ENCODE measurements at places on chromosomes 16 and 17. TPM values are rescaled to one million over a fixed set of nuclear protein-coding genes. Genes with fewer than 3 reads are reported as not detected.

Gene SRL
- not detected for total RNA-seq

Gene ITGB4
- 1.8 TPM for total RNA-seq

Gene KRT25
- not detected for total RNA-seq

Gene KRTAP1-5
- total RNA-seq: not detected

DNA sequence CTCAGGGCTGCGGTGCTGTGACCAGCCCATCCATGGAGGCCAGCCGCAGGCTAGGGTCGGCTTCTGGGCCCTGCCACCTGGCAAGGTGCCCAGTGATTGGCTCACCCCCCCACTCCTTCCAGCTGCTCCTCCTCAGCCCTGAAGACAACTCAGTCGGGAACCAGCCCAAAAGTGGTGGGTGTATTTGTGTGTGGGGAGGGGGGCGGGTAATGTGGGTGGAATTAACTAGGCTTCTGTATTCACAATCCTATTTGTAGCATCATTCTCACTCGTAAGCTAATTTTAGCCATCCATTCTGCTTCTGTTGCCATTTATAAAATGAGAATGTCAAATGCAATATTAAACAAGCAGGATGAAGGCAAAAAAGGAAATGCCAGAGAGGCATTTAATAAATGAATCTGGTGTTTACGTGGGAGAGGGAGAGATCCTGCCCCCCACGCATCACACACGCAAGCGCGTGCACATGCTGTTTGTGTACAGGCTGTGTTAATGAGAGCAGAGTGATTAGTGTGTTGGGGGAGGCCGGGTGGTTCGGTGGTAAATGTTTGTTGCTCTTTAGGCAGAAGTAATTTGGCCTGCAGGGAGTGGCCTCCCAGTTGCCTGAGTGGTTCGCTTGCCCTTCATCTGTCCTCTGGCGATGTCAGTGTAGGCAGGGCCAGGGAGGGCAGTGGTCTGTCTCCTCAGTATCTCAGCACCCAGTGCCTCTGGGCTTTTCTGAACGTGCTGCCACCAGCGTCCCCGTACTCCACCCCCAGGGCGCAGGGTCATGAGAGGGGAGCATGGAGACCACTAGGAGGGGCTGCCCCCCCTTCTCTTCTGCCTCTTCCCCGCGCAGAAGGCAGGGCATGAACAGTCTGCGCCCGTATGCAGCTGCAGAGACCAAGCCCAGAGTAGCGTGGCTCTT is 140.1 kb downstream of the CCDC182 start:
- peaks cover 13% of the 10 kb centered on the region for H3K36me3 ChIP-seq
- DNase-seq: peak; percentile 73
- no peaks in the 10 kb centered on the region for H3K27me3 ChIP-seq
- H3K4me1 ChIP-seq: peaks cover 65% of the 10 kb centered on the region
- peak overlapping the region; percentile 95 for H3K27ac ChIP-seq
- H3K4me3 ChIP-seq: peak overlapping the region; percentile 67

DNA sequence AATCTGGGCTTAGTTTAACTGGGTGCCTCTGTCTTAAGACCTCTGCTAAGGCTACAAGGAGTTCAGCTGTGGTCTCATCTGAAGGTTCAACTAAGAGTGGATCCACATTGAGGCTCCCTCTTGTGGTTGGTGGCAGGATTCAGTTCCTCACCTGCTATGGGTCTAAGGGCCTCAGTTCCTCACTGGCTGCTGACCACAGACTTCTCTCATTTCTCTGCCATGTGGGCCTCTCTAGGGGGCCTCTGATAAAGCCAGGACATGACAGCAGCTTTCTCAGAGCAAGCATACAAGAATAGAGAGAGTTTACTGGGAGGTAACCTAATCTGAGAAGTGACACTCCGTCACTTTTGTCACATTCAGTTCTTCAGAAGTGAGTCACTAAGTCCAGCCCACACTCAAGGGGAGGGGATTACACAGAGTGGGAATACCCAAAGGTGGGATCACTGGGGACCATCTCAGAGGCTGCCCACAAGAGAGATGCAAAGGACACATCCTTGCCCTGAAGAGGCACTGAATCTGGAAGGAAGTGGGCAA is 19.2 kb upstream of the ABAT start:
- H3K4me3 ChIP-seq: no peak overlapping the region
- DNase-seq: peak; percentile 81
- H3K4me1 ChIP-seq: peaks cover 6% of the 10 kb centered on the region
- H3K27me3 ChIP-seq: no peaks in the 10 kb centered on the region

DNA sequence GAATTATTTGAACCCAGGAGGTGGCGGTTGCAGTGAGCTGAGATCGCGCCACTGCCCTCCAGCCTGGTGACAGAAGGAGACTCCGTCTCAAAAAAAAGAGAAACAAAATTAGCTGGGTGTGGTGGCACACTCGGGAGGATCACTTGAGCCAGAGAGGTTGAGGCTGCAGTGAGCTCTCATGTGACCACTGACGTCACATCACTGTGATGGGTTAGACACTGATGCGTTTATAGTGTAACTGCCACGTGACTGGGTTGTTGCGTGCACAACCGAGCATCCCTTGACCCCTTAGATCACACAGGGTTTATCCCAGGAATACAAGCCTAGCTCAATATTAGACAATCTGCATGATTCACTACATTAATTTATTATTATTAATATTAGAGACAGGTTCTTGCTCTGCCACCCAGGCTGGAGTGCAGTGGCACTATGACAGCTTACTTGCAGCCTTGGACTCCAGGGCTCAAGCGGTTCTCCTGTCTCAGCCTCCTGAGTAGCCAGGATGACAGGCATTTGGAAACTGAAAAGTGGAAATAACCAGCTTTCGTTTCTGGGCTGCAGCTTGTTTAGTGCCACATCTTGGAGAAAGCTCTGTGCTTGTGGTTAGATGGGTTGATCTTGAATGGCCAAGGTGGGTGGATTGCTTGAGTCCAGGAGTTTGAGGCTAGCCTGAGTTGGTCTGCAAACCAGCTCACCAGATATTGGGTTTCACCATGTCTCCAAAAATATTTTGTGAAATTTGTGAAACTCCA is 26.4 kb upstream of the ABR start:
- peaks cover 13% of the 10 kb centered on the region for H3K4me1 ChIP-seq
- H3K36me3 ChIP-seq: no peaks in the 10 kb centered on the region
- peaks cover 16% of the 10 kb centered on the region for H3K27me3 ChIP-seq
- no peak overlapping the region for H3K4me3 ChIP-seq
- no peak for DNase-seq

- no peak for DNase-seq
- H3K36me3 ChIP-seq: no peaks in the 10 kb centered on the region
- no peak overlapping the region for H3K4me3 ChIP-seq
- peaks cover 3% of the 10 kb centered on the region for H3K4me1 ChIP-seq
Observed at GRCh38 chr17:74192950-74193781, 10.3 kb upstream of the RPL38 start.

- no peak overlapping the region for H3K27ac ChIP-seq
- no peak for DNase-seq
- H3K4me1 ChIP-seq: peaks cover 19% of the 10 kb centered on the region
- H3K4me3 ChIP-seq: no peak overlapping the region
- H3K27me3 ChIP-seq: peaks cover 2% of the 10 kb centered on the region
Observed at GRCh38 chr16:75306099-75306762, 54.8 kb upstream of the BCAR1 start.

- no peaks in the 10 kb centered on the region for H3K4me1 ChIP-seq
- H3K36me3 ChIP-seq: no peaks in the 10 kb centered on the region
- no peak overlapping the region for H3K27ac ChIP-seq
- H3K27me3 ChIP-seq: no peaks in the 10 kb centered on the region
- no peak overlapping the region for H3K4me3 ChIP-seq
- no peak for DNase-seq
Observed at GRCh38 chr17:52986056-52986662, 827.6 kb upstream of the CA10 start.

Measured in activated CD4-positive, alpha-beta T cell treated with anti-CD3 and anti-CD28 coated beads, Interleukin-2, amount 10 ng/mL, durations not matched to agents 24 days and 14 days (primary cell).